ENCODE measurements at places on chromosomes 1 and 21.

DNA sequence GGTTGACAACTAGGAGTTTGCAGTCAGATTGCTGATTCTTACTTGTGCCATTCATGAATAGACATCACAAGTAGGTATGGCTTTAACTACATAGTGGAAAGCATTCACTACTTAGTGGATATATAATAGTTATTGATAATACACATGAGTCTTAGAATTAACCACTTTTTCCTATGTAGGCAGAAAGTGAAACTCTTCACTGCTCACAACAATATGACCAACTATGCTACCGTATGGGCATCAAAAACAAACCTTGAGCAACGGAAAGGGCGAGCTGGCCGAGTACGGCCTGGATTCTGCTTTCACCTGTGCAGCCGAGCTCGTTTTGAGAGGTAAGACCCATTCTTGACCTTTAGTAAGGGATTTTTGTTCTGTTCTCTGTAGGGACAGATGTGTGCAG lies 38.7 kb downstream of the DHX9 start:
- DNase-seq: no peak

- no peak for DNase-seq
Measured at GRCh38 chr1:215376544-215377264, 190.4 kb upstream of the KCTD3 start.

DNA sequence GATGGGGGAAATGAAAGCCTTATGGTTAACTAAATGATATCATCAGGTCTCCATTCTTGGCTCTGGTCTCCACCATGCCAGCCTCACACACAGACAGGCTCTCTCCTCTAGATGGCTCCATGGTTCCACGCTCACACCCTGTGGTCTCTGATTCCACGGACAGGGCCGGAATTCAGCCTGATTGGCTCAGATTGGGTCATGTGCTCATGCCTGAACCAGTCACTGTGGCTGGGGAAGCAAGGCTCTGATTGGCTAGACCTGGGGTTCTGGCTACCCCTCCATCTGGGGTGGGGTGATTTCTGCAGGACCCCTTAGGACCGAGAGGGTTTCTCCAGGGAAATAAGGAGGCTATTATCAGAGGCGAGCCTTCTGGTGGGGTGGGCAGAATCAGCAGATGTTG lies 277.0 kb downstream of the PTPRU start:
- peak; percentile 88 for DNase-seq

DNA sequence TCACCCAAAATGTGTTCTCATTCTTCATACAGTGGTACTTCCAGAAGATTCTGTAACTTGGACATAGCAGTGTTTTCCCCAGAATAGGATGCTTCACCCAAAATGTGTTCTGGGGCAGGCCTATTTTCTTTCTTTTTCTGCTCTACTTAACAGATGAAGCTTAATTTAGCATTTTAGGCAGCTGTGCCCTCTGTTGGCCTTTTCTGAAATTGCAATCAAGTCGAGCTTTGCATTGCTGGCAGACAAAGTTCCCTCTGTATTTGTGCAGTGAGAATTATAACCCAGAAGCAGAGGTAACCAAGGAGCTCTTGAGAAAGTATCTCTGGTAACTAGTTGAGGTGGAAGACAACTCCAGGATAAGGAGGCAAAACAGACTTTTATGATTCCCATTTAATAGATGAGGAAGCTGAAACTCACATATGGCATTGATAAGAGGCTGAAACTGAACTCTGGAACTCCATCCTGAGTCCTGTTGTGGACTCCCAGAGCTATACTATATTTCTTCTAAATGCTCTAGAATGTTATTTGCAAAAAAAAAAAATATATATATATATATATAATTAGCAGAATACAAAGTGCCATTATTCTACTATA lies 50.3 kb upstream of the L1TD1 start:
- DNase-seq: peak; percentile 84

GRCh38 chr1:92705446-92705845 lies 79.5 kb downstream of the EVI5 start:
- DNase-seq: no peak

DNA sequence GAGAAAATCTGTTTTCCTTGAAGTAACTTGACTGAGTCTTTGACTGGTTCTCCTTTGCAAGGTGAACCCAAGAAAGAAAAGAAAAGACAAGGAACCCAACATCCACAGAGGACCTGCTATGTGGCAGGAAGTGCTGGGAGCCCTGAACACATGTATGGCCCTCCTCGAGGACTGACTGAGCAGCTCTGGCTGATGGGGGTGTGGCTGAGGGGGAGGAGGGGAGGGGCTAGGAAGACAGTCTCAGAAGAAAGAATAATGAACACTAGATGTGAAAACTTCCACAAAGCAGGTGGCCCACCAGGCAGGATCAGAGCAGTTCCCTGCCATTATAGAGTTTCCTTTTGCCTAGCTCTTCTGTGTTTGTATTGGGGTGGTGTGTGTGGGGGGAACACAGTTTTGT lies 26.1 kb downstream of the NENF start:
- peak; percentile 66 for DNase-seq

DNA sequence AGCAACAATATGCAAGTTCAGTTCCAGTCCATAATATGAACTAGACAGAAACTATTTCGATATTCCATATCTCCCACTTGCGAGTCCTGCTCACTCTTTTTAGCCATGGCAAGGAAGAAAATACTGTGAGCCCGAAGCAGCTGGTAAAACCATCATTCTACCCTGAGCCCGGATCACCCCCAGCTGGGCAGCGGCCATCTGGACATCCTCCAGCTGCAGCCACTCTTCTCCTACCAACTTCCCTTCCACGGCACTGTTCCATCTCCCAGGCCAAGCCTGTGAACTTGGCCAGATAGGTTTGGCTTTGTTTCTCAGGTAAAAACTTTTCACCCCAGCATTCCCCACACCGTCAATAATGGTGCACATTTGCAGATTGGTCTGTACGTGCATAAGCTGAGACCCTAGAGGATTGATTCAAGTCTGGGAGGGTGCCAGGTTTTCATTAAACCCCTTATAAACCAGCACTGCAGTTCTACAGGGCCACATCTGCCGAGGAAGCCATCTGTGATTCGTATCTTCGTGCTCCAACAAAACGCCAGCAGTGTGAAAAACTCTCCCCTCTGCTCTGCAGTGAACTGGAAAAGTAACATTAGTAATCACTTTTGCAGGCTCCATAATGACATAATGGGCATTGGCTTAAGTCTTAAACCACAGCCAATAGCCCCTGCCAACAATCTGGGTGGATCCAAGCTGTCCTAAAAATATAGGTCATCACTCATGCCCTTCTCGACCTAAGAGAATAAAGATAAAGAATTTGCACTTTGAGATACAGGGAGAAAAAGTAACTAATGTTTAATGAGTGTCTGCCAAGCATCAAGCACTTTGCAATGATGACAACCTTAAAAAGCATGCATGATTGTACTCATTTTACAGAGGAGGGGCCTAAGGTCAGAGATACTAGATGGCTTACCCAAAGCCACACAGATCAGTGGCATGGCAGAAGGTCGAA lies 205.1 kb downstream of the PLPP3 start:
- DNase-seq: no peak
